AG04450 (cell line): ENCODE measurements at places on chromosomes 3 and 15. TPM values are rescaled to one million over a fixed set of nuclear protein-coding genes. Genes with fewer than 3 reads are reported as not detected.

The CMTM8 gene
- 0.22 and 0.31 TPM in 2 replicates for polyA plus RNA-seq

The GRIP2 gene
- not detected in 2 replicates for polyA plus RNA-seq

The PP2D1 gene
- not detected in 2 replicates for polyA plus RNA-seq

The MCF2L2 gene
- polyA plus RNA-seq: not detected in 2 replicates

The DPH6 gene
- polyA plus RNA-seq: 10.6 and 11.8 TPM in 2 replicates
